Subcutaneous adipose tissue (tissue), 4 donors: ENCODE measurements at places on chromosomes 2 and 18. TPM values are rescaled to one million over a fixed set of nuclear protein-coding genes. Genes with fewer than 3 reads are reported as not detected.

The NPHP1 gene
- total RNA-seq: 5.7 TPM

The ILKAP gene
- 48.0 TPM for total RNA-seq

The PRKAG3 gene
- total RNA-seq: not detected

The TTR gene
- total RNA-seq: not detected

The SPHKAP gene
- total RNA-seq: not detected

The IL1RL2 gene
- 0.17 TPM for total RNA-seq

The RAB17 gene
- total RNA-seq: 0.65 TPM

The NRP2 gene
- 29.2 TPM for total RNA-seq

The CXCR2 gene
- not detected for total RNA-seq

The SNTG2 gene
- 4.2 TPM for total RNA-seq

The DNER gene
- total RNA-seq: 6.2 TPM

The NEUROD1 gene
- not detected for total RNA-seq

The ZCCHC2 gene
- total RNA-seq: 33.5 TPM

The DDX18 gene
- total RNA-seq: 32.6 TPM

The ARMC9 gene
- total RNA-seq: 2.8 TPM
